ENCODE measurements at places on chromosomes 5 and 9.

DNA sequence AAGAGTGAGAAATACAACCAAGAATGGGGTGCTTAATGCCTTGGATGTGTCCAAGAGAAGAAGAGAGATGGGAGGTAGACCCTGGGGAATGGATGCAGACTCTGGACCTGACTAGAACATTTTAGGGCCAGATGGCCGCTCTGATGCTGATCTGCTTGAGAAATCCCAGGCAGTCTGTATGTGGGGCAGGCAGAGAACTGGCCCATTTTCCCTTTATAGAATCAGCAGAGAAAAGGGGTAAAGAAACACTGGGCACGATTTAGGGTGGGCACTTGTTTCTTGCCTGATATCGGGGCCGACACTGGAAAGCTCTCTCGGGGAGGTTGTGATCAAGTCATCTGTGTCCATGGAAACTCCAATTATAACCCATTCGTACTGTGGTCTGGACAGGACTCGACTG lies 118.5 kb upstream of the FSTL4 start:
- no peak for DNase-seq

DNA sequence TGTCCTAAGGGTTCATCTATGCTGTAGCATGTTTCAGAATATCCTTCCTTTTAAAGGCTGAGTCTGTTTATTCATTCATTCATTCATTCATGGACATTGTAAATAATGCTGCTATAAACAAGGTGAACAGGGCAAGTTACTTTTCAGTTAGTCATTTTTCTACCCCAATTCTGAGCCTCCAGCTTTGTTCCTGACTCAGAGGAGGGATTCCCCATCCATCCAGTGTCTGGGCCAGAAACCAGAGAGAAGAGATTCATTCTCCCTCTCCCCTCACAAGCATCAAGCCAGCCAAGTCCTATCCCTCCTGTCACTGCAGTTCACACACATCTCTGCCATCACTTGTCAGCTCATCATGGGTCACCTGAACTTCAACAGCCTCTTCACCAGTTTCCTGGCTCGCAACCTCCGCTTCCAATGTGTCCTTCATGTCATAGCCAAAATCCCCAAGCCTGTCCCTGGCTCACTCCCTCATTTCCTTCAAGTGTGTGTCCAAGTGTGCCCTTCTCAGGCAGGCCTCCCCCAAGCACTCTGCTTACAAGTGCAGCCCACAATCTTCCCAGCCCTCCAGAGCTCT lies 203.0 kb downstream of the TTLL11 start:
- DNase-seq: no peak

DNA sequence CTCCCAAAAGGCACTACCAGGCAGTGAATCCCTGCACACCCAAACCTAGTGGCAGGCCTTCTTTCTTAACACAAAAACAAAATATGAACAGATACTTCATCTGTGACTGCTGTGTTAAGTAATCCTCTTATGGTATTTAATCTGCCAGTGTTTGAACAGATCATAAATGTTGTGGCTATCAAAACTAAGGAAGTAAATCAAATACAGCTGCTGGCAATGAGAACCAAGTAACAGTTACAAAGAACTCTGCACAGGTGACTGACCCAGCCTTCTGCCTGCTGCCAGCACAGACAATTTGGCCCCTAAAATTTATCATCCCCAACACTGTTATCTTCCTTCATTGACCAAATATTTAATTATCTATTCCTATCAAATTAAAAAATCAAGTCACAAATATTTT lies 78.0 kb downstream of the GNAQ start:
- DNase-seq: no peak

GRCh38 chr5:138655530-138656190 lies 80.5 kb upstream of the HSPA9 start:
- no peak for DNase-seq

DNA sequence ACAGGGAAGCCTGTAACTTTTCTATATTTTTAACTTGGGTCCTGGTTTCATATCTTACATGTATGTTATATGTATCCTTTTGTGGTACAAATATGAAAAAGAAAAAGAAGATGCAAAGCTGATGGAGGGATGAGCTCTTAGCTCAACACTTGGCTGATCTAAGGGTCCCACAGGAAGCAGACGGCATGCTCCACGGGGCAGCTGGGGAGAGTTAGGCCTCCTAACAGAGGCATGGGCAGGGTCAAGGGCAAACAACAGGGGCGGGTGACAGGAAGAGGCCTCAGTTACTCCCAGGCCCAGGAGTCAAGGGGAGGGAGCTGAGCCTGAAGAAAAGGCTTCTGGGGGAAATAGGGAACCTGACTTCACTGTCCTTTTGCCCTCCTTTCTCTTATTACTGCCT lies 287.2 kb downstream of the ZSWIM6 start:
- DNase-seq: no peak

DNA sequence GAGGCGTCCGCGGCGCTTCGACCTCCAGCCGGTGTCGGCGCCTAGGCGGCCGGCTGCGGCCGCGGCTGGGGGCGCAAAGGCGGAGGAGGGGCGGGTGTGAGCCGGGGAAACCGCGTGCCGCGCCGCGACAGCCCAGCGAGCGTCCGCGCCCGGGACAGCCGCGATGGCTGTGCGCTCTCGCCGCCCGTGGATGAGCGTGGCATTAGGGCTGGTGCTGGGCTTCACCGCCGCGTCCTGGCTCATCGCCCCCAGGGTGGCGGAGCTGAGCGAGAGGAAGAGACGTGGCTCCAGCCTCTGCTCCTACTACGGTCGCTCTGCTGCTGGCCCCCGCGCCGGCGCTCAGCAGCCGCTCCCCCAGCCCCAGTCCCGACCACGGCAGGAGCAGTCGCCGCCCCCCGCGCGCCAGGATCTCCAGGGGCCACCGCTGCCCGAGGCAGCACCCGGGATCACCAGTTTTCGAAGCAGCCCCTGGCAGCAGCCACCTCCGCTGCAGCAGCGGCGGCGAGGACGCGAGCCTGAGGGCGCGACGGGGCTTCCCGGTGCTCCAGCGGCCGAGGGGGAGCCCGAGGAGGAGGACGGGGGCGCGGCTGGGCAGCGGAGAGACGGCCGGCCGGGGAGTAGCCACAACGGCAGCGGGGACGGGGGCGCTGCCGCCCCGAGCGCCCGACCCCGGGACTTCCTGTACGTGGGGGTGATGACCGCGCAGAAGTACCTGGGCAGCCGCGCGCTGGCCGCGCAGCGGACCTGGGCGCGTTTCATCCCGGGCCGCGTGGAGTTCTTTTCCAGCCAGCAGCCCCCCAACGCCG lies 605 bp downstream of the CHSY3 start:
- DNase-seq: no peak

- no peak for DNase-seq
These were observed 838.3 kb downstream of the TLE4 start for GRCh38 chr9:80410106-80410505.

- no peak for DNase-seq
These were observed 763.6 kb downstream of the TAF11L14 start for GRCh38 chr5:18397891-18398290.

DNA sequence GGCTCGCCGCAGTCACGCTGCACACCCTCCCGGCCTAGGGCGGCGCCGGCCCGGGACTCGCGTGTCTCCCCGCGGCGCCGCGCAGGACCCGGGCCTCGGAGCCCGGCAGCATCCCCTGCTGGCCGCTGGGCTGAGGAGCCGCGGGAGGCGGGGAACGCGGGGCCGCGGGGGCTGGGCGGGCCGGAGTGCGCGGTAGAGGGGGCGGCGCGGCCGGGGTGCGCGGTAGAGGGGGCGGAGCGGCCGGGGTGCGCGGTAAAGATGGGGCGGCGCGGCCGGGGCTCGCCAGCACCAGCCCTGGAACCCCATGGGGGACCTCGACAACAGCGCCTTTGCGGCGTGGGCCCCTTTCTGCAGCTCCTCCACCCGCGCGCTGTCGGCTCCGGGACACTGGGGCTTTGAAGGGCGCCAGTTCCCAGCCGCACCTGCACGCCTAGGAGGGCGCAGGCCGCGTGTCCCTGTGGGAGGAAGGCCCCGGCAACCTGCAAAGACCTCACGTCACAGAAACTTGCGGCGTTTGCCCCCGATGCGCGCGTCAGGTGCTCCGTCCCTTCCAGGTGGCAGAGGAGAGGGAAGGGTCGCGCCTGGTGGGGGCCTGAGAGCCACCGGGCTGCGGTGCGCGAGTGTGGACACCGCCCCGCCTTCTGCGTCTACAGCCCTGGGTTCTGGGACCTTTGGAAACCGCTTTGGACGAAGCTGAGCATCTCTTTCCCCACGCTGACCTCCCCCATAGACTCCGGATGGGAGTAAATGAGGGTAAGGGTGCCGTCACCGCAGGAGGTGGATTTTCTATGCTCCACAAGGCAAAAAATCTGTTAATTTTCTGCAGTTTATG lies 49.6 kb downstream of the NSUN2 start:
- DNase-seq: no peak

GRCh38 chr5:96203761-96204160 lies 229.3 kb downstream of the PCSK1 start:
- no peak for DNase-seq

DNA sequence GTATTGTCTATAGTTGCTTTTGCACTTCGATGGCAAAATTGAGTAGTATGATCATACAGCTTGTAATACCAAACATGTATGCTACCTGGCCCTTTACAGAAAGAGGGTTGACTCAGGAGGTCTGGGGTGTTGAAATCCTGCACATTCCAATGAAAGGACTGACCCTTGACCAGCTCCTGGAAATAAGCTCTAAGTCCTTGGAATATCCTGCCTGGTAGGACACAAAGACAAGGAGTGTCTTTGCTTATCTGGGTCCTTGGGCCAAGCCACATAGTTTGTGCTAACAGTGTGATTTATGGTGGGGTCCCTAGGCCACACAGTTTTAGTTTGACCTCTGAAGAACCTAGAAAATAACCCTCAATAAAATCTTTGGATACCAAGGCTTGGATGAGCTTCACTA lies 89.3 kb upstream of the FTMT start:
- no peak for DNase-seq

- no peak for DNase-seq
These were observed 505.1 kb downstream of the TLR4 start for GRCh38 chr9:118209343-118209742.

DNA sequence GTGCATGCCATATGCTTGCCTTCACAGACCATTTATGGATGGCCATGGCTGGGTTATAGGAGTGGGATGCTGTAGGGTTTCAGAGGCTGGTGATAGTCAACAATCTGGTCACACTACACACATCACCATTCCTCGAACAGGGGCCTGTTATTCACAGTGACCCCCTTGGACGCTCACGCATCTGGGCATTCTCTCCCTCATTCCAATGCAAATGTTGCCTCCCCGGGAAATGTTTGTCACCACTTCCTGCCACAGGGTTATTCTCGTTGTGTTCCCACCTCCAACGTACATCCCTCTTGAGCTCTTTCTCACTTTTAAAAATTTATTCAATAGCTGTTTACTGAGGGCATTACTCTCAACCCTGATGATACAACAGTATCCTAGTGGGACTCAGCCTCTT lies 135.4 kb downstream of the SCAMP1 start:
- no peak for DNase-seq

DNA sequence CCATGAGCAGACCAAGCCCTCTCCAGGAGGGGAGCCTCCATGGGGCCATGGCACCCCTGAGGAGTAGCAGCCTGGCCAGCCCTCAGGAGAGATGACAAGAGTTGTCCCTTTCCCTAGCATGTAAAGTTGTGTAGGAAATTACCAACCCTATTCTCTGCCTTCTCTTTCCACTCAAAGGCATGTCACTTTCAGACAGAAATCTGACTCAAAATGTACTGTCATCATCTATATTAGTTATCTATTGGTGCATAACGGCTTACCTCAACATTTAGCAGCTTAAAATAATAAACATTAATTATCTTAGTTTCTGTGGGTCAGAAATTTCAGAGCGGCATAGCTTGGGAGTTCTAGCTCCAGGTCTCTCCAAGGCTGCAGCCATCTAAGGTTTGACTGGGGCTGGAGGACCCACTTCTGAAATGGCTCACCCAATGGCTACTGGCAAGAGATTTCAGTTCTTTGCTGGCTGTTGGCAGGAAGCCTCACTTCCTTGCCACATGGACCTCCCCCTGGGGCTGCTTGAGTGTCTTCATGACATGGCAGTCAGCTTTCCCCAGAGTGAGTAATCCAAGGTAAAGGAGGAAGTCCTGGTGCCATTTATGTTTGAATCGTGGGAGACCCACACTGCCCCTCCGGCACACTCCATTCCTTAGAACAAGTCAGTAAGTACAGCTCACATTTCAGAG lies 632.3 kb downstream of the CCDC171 start:
- DNase-seq: no peak

- peak; percentile 87 for DNase-seq
These were observed 50.0 kb downstream of the PTPRD start for GRCh38 chr9:10562581-10563343.

GRCh38 chr5:65013166-65013565 lies 244.4 kb downstream of the CWC27 start:
- no peak for DNase-seq

DNA sequence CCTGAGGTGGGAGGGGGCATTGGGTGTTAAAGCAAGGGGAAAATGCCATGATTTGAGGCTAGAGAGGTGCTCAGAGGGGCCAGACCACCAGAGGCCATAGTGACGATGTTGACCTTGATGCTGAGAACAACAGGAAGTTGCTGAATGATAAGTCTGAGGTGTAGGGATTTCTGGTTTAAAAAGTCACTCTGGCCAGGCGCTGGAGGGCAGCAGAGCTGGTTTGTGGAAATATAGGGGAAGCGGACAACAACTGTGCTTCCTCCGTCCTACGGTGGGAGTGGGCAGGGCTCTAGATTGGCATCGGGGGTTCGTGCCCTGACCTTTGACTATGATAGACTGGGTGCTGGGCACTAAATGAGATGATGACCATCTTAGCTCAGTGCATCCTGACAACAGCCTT lies 44.7 kb downstream of the STOM start:
- DNase-seq: no peak

GRCh38 chr5:58530942-58531490 lies 39.8 kb downstream of the GAPT start:
- no peak for DNase-seq

- no peak for DNase-seq
These were observed 240.4 kb upstream of the IRX2 start for GRCh38 chr5:2991884-2992283.

DNA sequence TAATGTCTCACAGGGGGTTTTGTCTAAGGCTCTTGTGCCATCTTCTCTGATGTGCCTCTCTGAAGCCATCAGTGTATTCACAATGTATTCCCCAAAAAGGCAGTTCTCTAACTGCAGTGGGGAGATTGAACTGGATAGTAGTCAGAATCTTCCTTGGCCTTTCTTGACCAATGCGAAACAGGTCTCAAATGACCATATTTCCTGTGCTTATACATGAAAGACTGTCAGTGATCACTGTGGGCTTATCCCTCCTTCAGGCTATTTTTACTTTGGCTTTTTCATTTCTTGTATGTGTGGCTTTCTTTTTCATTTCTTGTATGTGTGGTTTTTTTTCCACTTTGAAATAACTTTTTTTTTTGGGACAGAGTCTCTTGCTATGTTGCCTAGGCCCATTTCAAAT lies 19.7 kb downstream of the HMGXB3 start:
- no peak for DNase-seq

- DNase-seq: no peak
These were observed 553.5 kb downstream of the CSNK1G3 start for GRCh38 chr5:124065508-124065907.

DNA sequence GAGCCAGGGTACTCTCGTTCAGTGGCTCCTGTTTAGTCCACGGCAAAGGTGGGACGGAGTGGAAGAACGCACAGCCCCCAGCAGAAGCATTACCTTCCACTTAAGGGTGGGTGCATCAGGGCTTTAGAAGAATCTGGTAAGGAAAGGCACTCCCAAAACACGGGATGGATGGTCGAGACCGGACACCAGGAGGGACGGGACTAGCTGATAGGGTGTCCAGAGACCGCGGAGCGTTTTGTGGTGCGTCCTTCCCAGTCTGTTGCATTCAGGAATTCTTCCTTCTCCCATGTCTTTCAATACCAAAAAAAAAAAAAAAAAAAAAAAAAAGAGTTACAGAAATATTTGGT lies 545 bp upstream of the CTSV start:
- no peak for DNase-seq

- DNase-seq: no peak
These were observed 5.6 kb downstream of the STK32A start for GRCh38 chr5:147240266-147240985.

Measured in epithelial cell of prostate (primary cell).